ENCODE measurements at places on chromosomes 6 and 20.

DNA sequence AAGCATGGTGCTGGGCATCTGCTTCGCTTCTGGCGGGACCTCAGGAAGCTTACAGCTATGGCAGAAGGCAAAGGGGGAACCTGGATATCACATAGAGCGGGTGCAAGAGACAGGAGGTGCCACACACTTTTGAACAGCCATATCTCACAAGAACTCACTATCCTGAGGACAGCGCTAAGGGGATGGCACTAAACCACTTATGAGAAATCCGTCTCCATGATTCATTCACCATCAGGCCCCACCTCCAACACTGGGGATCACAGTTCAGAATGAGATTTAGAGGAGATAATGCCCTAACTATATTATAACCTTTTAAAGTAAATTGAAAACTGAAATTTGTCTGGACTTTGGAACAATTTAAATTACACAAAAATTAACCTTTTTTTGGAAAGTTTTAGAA is 37.8 kb upstream of the SUMO4 start:
- no peak for DNase-seq

DNA sequence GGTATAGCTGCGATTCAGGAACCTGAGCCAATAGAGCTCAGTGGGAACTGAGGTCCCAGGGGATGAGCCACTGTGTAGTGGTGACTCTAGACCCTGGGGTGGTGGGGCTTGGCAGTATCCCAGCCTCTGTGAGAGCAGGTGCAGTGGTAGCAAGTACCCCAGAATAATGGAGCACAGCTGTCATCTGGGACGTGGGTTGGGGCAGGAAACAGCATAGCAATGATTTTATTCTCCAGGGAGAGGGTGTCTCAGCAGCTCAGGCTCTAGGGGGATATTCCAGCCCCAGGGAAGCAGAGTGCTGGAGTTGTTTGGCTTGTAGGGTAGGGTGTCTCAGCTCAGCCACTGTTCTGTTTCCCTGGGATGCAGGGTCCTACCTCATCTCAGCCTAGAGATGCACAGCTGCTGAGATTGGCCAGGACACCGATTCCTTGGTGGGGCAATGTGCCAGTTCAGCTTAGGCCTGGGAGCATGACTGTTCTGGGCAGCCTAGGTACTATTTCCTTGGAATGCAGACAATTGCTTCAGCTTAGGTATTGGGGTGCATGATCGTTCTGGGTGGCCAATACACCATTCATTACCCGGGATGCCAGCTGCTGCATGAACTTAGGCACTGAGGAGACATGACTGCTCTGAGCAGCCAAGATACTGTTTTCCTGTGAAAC is 34.0 kb upstream of the NUP153 start:
- no peak for DNase-seq

- DNase-seq = no peak
Measured at GRCh38 chr6:18976091-18976490, 588.9 kb downstream of the RNF144B start.

GRCh38 chr6:108989700-108990099 is 104.9 kb downstream of the SESN1 start:
- no peak for DNase-seq

GRCh38 chr6:22036275-22036674 is 260.6 kb downstream of the PRL start:
- peak; percentile 9 for DNase-seq

DNA sequence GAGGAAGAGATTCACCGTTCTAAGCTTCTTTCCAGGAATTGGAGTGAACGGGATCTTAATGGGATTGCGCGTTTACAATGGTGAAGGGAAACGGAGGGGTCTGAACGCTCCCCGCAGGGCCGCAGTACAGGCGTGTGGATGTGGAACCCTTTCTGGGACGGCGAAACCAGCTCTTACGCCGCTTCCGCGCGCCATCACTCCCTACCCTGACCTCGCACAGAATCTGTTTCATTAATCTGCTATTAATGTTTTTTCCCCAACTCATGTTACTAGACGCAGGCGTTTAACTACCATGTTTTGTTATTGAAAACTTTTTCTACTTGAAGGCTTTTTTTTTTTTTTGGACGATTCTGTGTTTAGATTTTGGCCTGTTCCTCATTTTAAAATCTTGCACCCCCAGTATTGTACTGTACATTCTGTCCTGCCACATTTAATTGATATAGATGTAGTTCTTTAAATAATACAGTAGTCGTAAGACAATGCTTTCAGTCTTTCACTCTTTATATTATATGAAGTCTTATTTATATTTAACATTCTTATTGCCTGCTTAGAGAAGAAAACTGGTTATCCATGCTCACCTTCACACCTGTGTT is 696 bp upstream of the SUPT3H start:
- no peak for DNase-seq

- DNase-seq = no peak
Measured at GRCh38 chr6:7157752-7158616, 50.2 kb downstream of the RREB1 start.

DNA sequence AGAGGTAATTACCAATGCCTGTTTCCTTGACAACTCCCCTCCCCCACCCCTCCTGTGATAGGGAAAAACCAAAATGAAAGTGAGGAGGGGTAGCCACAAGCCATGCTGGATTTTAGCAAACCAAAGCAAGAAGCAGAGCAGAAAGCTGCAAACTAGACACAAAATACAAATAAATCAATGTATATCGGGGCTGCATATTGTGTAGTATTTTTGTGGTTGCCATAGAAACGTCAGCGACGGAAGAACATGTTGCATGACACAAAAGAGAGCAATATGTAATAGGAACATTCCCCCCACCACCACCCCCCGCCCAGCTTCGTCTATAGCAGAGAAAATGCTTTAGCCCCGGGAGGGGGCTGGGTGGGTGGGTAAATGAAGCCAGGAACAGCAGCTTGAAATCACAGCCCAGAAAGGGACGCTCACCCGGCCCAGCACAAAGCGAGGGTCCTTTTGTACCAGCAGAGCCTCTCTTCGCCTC is 548 bp downstream of the AGPAT4 start:
- DNase-seq = no peak

- no peak for DNase-seq
Measured at GRCh38 chr6:2852514-2852855, 10.8 kb upstream of the SERPINB1 start.

Measured in NT2/D1 (cell line).